Activated CD8-positive, alpha-beta memory T cell treated with anti-CD3 and anti-CD28 coated beads for 4 hours (primary cell): ENCODE measurements at places on chromosomes 2 and 18.
A peak's percentile ranks its signal among the peaks of the same experiment; 100 is the strongest.

- no peak for DNase-seq
These were observed 46.4 kb downstream of the ZNF521 start for GRCh38 chr18:25305584-25305983.

DNA sequence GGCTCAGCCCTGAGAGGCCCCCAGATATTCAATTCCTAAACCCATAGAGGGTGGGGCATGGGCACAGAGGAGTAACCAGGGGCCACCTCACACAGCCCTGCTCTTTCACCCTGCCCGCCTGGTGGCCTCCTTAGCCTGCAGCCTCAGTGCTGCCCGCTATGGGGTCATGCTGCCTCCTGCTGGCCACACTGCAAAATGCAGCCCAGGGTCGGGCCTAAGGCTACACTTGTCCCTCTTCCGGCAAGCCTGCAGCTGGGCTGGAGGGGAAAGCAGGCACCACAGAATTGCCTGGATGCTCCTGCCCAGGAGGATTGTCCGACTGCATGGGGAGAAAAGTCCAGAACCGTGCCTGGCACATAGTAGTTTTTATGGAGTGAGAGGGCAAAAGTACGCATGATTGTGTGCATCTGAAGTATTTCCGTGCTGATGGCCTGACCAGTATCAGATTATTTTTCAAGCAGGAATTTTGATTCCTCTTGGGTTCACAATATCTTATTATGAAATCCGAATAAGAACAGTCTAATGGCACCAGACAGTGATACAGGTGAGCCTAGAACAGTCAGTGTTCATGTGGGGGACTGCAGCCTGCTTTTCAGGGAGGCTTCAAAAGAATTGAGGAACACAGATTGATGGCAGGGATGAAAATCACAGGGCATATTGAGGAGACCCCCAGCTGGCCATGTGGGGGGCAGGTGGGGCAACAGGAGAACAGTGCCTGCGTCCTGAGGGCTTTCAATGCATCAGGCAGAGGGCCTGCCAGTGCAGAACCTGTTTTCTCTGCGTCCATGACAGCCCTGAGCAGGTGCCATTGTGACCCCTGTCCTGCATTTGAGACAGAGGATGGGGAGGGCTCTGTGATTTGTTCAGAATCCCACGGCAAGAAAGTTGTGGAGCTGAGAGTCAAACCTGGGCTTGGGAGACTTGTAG is 51.2 kb upstream of the ALPP start:
- peak; percentile 71 for DNase-seq

DNA sequence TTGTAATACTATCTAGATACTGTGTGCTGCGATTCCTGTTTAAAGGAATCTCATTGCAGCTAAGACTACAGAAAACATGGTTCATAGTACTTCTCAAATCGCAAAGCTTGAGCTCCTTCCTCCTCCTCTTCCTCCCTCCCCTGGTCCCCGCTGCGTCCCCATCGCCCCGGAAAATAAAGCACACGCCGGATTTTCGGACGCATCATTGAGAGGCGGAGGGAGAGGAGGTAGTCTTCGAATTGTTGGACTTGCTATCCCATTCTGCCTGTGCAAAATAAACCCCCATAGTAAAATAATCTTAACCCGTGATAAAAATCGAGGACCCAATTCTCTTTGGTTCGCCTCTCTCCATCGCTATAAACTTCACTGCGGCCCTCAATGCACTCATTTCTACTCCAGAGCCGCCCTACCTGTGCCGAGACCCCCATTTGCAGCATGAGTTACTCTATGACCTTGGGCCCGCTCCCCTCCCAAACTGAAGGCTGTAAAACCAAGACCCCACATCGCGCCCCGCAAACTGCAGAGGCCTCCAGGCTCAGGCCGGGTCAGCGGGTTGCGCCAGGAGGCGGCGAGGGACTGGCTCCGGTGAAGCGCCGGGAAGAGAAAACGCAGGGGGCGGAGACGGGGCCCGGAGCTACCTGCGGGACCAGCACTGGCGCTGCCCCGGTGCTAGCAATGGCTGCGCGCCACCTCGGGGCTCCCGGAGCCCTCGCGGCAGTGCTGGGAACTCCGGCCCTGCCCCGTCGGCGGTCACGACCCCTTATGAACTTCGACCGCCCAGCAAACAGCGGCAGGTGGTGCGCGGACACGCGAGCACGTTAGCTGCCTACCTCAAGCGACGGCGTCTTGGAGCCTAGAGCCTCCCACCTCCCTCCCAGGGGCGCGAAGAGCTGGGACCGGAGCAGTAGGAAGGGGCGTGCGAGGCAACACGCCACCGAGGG is 649 bp downstream of the ESCO1 start:
- DNase-seq, result no peak

DNA sequence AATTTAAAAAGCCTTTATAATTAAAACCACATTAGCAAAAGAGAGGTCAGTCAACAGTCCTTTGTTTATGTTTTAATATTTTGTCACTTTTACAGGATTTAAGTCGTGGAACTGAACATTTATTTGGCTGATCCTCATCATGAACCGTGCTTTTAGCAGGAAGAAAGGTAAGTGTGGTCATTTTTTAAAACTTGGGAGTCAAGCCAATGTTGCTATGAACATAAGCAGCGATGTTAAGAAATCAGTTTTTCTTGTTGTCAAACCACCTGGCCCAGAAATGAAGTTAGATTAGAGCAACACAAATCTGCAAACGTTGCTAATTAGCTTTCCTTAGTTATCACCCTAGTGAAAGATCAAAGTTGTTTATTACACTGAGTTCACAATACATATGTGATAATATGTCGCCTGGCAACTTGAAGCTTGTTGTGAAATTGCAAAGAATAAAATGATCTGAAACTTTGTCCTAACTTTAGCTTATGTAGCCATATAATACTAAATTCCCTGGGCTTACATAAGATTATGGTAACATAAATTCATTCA is 186.0 kb downstream of the GULP1 start:
- DNase-seq, result no peak

DNA sequence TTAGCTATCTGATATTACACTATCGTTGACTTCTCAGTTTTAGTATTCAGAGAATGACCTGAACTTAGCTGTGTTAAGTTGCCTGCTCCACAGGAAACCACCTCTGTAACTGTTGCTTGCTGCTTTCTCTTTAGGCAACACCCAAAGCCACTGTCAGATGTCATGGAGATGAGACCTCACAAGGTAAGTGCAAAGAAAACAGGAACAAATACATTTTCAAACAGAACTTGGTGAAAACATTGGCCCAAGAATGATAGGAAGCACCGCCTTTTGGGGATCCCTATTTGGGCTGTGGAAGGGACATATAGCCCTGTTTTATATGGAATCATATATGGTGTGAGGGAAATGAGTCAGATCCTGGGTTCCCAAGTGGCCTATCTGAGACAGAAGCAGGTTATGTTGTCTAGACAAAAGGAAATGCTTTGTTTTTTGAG is 143.4 kb downstream of the UBE2E3 start:
- DNase-seq, result peak; percentile 28

GRCh38 chr2:234771980-234772732 is 179.7 kb upstream of the SH3BP4 start:
- DNase-seq, result no peak

- DNase-seq, result no peak
These were observed 84.4 kb upstream of the CD28 start for GRCh38 chr2:203621981-203622515.

- no peak for DNase-seq
These were observed 18.7 kb downstream of the SMIM21 start for GRCh38 chr18:75408554-75409506.
